ENCODE measurements at places on chromosomes 7 and 10.

GRCh38 chr7:38686888-38687287, 55.7 kb upstream of the AMPH start:
- DNase-seq = no peak

GRCh38 chr7:14714161-14714728, 188.3 kb downstream of the DGKB start:
- DNase-seq = no peak

DNA sequence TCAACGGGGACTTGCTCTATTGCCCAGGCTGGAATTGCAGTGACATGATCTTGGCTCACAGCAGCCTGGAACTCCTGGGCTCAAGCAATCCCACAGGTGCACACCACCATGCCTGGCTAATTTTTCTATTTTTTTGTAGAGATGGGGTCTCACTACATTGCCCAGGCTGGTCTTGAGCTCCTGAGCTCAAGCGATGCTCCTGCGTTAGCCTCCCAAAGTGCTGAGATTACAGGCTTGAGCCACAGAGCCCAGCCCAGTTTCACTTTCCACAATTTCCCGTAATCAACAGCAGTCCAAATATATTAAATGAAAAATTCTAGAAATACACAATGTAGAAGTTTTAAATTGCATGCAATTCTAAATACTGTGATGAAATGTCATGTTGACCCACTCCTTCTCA, 24.0 kb downstream of the SEPTIN14 start:
- DNase-seq = no peak

DNA sequence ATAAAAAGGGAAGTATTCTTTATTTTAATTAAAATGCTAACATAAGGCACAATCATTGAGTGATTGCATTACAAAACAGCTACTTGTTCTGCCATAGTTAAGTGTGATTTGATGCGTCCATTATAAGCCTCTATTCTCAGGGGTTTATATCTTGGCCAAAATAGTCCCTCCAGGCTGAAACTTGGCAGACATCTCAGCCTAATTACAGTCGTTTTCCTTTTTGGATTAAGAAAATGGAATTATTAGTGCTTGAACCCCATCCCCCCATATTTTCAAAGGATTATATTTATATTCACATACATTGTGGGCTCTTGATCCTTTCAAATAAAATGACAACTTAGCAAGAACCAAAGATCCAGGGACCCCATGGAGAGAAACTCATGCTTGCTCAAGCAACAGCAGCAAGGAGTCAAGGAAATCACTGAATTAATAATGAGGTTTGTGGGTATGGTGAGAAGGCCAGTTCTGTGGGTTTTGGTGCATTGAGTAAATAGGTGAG, 66.7 kb upstream of the NEUROD6 start:
- no peak for DNase-seq

GRCh38 chr7:55588379-55588699, 16.0 kb upstream of the VOPP1 start:
- DNase-seq = no peak

- no peak for DNase-seq
These were observed 47.5 kb downstream of the ACSM6 start for GRCh38 chr10:95241533-95241932.

DNA sequence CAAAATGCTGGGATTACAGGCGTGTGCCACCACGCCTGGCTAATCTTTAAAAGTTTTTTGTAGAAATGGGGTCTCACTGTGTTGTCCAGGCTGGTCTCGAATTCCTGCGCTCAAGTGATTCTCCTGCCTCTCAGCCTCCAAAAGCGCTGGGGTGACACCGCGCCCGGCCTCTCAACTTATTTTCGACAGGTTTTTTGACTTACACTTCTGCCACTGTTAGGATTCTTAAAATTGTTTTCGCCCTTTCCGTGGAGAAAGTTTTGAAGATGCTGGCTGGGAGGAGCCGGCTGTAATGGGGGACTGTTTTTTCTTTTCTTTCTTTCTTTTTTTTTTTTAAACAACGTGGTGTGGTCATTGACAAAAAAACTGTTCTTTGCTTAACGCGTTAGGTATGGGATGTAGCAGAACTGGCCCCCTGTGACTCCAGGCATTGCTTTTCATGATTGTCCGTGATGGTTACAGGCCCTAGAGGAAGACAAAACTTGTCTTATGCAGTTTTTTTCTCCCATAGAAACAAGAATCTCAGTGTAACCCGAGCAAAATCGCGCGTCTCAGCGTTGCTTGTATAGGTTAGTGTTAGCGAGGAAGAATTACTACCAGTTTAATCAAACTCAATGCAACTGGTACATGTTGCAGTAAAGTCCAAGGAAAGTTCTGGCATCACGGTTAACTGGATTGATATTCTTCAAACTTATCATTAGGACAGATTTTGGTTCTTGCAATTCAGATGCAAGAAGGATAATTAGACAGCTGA, 72.2 kb downstream of the DAGLB start:
- DNase-seq = no peak

DNA sequence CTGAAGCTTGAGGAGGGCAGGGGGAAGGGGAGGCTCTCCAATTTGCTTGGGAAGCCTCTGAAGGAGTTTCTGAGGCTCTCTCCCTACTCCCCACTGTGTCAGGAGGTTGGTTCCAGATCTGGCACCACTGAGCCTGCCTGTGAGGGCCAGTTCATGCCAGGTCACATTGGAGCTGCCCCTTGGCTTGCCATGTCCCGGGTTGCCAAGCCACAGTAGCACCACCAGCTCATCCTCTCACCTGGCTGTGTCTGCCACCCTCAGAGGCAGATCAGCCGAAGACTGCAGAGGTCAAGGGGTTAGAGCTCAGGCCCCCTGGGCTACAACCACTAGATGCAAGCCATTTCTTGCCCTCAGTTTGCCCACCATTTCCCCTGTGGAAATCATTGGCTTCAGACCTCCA, 3.1 kb downstream of the C10orf71 start:
- no peak for DNase-seq

DNA sequence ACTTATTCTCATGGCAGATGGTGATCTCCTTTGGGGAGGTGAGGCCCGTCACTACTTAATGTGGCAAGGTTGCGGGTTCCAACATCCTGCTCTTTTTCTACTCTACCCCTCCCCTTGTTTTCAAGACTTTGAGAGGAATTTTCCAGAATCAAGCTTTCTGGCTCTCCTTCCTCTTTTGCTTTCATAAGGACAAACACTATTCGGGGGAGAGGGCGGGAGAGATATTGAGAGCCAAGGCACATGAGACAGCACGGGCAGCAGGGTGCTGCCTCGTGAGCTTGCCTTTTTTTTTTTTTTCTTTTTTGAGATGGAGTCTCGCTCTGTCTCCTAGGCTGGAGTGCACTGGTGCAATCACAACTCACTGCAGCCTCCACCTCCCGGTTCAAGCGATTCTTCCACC, 6.9 kb upstream of the PFKFB3 start:
- no peak for DNase-seq

- no peak for DNase-seq
These were observed 50.3 kb upstream of the RSU1 start for GRCh38 chr10:16867556-16867955.

- DNase-seq = no peak
These were observed 262.0 kb upstream of the FERD3L start for GRCh38 chr7:19407270-19407669.

DNA sequence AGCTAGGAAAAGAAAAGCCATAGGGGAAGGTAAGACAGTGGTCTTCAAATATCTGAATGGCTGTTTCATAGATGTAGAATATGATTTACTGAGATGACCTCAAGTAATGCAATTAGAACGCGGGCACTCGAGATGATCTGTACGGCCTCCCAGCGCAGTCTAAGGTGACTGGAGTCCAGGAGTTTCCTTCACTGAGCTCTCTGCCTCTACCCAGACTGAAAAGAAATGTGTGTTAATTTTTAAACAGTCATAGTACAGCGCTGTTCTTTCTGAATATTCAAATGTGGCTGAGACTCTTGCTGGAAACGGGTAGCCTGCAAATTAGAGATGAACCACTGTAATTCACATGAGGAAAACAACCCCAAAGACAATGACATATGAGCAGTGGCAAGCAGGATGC, 562.4 kb upstream of the AUTS2 start:
- no peak for DNase-seq

Data from cortex of kidney (tissue), 1 donor.